Fibroblast of the aortic adventitia (primary cell): ENCODE measurements at places on chromosomes 7 and 10.

GRCh38 chr10:86258941-86259340 lies 107.7 kb downstream of the GRID1 start:
- DNase-seq = no peak

DNA sequence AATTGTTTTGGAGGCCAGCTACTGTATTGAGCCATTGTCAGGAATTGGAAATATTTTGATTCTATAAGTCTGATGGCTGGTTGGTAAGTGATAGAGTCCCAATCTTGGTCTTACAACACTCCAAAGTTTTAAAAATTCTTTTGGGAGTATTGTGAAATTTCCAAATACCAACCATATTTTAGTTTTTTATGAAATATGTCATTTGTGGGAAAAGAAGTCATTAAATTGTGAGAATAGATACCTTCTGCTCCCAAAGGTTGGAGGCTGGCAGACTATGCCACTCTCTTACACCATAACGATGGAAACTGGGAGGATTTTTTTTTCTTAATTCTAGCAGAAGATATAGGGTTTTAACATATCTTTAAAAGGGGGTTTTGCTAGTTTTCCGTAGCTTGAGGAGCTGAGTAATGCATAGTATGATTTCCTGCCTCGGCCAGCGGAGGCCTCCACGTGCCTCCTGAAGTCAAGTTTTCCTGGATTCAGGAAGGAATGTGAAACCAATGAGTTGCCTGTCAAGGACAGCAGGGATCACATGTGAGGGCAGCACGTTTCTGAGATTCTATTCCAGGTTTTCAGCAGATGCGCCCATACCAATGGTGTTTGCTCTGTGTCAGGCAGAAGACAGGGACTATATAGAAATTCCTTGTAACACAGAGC lies 92.2 kb upstream of the LAMB4 start:
- peak; percentile 58 for DNase-seq

DNA sequence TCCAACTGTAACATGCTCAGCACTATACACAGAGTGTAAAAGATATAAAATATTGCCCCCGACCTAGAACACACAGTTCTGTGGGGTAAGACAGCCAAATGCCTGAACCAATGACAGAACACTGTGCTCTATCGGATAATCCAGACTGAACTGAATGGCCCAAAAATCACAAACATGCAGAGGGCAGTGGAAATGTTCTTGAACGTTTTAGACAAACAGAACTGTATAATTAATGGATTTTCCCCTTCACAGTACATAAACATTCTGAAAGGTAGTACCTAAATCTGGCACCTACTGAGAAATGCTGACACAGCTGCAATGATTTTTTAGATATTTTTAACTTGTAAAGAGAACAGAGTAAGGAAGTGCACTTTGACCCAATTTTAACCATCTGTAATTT lies 33.4 kb downstream of the PARD3 start:
- no peak for DNase-seq

DNA sequence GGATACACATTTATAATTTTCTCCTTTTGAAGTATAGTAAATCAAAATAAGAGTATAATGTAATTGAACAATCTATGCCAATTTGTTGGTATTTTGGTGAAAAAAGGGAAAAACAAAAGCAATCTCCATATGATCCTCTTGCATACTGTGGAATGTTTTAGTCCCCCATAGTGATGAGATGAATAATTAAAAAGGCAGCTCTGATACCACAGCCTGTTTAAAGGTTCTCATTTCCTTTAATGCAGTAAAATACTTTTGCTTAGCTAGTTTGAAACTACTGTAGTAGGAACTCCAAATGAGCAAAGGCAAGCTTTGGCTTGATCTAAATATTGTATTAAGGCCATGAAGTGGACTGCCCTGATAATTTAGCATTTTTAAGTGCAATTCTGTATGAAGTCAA lies 77.6 kb downstream of the VTI1A start:
- no peak for DNase-seq

DNA sequence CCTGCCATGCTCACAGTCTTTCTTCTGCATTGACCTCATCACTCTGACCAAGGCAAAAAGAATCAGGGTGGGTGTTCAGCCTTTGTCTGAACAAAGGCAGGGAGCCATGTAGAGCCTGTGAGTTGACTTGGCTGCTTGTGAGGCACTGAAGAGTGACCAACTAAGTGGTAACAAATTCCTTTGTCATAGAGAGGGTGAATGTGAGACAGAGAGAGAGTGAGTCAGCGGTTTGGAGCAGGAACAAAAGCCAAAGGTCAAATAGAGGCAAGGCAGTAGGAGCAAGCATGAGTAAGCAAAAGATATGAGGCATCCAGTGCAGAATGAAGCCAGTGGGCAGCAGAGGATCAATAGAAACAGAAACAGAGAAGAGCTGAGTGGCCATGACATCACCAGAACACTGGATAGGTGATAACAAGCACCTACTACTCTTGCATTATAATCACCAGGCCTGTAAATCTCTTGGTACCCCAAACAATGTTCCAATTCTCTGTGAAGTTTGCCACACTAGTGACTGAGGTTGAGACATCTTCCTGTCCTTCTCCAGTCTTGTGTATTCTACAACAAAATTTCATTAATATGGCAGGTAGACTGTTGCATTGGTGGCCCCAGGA lies 116.2 kb upstream of the LAMB4 start:
- DNase-seq = peak; percentile 98

GRCh38 chr7:127409629-127410028 lies 17.1 kb upstream of the ZNF800 start:
- DNase-seq = peak; percentile 10

DNA sequence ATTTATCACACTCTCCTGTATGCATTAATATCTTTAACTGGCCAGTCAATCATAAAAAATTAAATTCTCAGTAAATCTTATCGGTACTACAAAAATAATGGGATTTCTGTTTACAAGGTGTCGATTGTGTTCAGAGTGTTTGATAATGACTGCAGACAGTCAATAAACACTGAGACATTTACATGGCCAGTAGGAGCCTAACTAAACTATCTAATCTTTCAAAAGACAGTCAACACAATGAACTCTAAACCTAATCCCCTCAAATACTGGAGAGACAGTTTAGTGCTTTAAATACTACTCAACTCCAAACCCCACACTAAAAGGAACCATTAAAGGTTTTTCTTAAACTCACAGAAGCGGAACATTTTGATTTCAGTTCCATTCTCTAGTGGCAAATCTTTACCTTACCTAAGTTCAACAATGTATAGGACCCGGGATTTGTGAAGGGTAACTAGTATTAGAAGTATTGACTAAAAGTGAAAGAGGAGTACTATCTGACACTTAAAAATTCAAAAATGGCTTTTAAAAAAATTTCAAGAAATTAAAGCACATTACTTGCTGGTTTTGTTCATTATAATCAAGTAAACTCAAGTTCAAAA lies 37.3 kb upstream of the EXOC6 start:
- no peak for DNase-seq

DNA sequence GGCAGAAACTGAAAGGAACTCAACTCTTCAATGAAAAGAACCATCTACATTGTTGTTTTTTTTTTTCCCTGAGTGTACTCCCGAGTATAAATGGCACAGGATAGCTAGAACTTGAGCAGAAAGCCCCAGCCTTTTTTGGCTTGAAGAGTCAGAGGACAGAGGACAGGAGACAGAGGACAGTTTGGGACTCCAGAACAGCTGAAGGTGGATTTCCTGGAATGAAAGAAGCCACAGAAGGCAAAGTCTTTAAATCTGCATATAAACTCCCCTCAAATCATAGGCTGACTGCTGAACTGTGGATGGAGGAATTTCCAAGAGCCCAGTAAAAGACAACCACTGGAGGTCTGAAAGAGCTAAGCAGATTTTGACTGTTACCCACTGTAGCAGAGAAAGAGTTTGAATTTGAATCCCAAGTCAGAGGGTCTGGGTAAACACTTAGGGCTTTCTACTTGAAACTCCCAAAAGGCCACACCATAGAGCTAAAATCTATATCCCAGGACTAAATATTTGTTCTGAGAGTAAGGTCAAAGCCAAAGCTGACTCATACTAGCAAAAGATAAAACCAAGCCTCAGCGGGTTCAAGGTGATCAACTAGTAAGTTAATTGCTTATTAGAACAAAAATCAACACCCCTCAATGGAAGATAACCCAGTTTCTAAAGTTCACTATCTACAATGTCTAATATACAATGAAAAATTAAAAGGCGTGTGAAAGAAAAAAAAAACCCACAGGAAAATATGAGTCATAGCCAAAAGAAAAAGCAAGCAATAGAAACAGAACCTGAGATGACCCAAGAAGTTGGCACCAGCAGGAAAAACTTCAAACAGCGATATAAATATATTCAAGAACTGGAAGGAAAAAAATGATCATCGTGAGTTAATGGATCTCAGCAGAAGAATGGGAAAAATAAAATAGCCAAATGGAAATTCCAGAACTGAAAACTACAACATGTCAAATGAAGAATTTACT lies 1.8 kb upstream of the OPN1SW start:
- peak; percentile 46 for DNase-seq

DNA sequence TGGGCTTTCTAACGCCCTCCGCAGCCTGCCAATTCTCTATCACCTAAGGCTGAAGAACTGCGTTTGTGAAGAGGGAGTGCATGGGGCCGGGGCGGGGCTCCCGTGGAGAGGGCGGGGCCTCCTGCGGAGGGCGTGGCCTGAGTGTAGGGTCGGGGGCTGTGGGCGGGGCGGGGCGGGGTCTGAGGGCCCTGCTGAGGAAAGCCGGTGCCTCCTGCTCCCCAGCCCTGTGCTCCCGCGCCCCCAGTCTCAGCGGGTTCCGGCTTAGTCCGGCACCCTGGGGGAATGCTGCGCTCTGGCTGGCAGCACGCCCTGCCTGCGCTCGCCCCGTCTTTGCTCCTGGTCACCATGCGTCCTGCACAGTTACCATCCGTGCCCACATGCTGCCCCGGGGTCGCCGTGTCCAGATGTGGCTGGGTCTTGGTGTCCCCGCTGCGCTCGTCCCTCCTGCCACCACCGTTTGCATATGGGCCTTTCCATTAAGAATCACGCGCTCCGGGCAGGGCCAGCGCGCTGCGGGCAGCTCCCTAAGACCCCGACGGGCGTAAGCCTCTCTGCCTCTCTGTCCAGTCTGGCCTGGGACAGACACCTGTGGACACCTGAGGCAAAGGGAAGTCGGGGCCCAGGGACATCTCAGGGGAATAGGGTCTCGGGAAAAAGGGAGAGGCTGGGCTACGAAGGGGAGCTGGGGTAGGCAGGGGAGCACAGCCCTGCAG lies 144.0 kb upstream of the RET start:
- no peak for DNase-seq

GRCh38 chr7:70779321-70779720 lies 352.6 kb upstream of the GALNT17 start:
- DNase-seq = no peak

DNA sequence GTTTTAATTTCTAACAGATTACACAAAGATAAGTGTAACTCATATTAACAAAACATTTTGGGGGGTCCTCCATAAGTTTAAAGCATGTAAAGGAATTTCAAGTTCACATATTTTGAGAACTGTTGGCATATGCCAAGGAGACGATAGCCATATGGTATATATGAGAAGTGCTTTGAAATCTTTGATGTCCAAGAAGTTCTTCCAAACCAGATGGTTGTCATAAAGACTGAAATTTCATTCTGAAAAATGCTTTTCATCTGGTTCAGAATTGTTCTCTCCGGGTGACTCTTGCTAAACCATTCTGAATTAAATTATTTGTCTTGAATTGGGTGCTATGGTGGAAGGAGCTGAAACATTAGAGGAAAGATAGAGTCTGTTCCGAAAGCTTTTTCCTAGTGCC lies 513.0 kb upstream of the AKR1E2 start:
- no peak for DNase-seq

GRCh38 chr7:51325908-51326307 lies 9.3 kb upstream of the COBL start:
- DNase-seq = no peak

GRCh38 chr10:99809931-99810615 lies 27.6 kb downstream of the ABCC2 start:
- DNase-seq = peak; percentile 77

DNA sequence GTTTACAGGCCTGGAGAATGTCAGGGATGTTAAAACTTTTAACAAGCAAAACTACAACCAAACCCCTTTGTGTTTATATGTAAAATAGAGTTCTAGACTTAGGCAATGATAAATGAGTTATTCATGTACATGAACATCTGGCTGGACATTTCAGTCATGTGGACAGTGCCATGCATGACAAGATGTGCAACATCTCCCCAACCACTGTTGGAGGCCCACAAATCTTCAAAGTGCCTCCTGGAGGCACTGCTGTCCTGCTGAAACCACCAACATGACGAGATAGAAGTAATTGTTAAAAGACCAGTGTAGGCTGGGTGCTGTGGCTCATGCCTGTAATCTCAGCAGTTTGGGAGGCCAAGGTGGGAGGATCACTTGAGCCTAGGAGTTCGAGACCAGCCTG lies 18.4 kb downstream of the PPIA start:
- DNase-seq = no peak

DNA sequence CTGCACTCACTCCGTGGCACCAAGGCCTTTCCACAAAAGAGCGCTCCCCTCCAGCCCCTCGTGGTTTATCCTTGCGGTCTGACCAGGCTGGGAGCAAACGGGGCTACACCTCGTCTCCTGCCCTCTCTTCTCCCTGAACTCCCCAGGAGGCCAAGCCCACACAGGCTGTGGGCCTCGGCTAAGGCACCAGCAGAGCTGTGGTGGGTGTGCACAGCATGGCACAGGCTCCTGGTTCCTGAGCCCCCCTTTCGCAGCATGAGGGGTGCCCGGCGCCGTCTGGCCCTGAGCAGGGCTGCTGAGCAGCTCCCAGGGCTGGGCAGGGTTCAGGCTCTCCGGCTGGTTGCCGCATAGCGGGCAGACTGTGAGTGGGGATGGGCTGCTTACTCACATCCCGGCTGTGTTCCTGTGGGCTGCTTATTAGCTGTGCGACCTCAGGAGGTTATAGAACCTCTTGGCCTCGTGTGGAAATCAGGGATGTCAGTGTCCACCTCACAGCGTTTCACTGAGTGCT lies 90.4 kb downstream of the ZMIZ1 start:
- DNase-seq = peak; percentile 76

DNA sequence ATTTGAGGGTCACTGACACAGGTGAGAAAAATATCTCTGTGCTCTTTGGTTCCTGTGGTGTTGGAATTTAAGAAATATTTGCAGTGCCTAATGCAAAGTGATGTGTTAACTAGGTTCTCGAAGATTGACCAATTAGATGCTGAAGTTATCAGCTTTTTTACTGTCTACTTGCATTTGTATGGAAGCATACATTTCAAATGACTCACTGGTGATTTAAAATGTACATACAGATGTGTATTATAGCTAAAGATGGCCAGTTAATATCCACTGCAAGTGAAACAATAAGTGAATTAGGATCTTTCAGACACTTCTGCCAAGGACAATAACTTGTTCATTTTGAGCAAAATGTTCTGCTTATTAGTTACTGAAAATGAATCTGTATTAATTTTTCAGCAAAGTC lies 205.0 kb downstream of the FANK1 start:
- DNase-seq = no peak

DNA sequence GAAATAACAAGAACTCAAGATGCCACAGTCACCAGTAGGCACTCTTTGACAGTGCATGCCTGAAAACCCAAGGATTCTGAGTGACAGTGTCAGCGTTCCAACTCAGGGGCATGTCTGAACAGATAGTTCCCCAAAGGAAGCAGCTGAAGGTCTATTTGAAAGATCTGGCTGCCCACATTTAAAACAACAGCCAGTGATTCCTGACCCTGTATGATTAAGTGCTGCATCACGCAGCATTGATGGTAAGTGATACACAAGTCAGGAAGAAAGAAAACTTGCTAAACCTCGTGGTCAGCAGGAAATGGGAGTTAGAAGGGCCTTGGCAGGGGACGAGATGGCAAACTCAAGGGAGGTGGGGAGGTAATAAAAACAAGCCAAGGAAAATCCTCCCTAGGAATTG lies 1013.1 kb downstream of the TYW1 start:
- no peak for DNase-seq

- DNase-seq = no peak
These were observed 76.1 kb upstream of the KCNMA1 start for GRCh38 chr10:77713521-77714280.

GRCh38 chr10:103820101-103821062 lies 35.0 kb downstream of the SH3PXD2A start:
- DNase-seq = peak; percentile 83
